Activated B cell treated with CpG ODN at 0.5 μM for 24 hours (primary cell): ENCODE measurements at places on chromosomes 2 and 18. TPM values are rescaled to one million over a fixed set of nuclear protein-coding genes. Genes with fewer than 3 reads are reported as not detected.

GRCh38 chr2:135637456-135638087, 104.1 kb upstream of the UBXN4 start:
- no peak for DNase-seq

GRCh38 chr2:210616074-210616473, 59.7 kb downstream of the CPS1 start:
- DNase-seq: no peak

DNA sequence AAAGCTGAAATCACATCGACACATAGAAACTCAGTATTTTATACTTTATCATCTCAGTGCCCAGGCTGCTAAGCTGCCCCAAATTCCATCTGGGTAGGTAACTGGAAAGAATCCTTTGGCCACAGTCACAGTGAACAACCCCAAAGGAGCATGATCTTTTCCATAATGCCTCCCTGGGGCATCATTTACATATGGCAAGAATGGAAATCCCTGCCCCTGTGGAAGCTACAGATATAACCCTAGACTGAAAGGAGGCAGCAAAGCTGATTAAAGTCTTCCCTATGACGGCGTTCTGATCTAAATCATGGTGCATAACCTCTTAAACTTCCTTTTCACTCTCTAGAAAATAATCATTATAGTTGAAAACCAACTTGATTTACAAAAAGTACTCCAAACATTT, 41.5 kb downstream of the MAP3K19 start:
- no peak for DNase-seq

LRP1B gene
- not detected in 2 replicates for total RNA-seq

DNA sequence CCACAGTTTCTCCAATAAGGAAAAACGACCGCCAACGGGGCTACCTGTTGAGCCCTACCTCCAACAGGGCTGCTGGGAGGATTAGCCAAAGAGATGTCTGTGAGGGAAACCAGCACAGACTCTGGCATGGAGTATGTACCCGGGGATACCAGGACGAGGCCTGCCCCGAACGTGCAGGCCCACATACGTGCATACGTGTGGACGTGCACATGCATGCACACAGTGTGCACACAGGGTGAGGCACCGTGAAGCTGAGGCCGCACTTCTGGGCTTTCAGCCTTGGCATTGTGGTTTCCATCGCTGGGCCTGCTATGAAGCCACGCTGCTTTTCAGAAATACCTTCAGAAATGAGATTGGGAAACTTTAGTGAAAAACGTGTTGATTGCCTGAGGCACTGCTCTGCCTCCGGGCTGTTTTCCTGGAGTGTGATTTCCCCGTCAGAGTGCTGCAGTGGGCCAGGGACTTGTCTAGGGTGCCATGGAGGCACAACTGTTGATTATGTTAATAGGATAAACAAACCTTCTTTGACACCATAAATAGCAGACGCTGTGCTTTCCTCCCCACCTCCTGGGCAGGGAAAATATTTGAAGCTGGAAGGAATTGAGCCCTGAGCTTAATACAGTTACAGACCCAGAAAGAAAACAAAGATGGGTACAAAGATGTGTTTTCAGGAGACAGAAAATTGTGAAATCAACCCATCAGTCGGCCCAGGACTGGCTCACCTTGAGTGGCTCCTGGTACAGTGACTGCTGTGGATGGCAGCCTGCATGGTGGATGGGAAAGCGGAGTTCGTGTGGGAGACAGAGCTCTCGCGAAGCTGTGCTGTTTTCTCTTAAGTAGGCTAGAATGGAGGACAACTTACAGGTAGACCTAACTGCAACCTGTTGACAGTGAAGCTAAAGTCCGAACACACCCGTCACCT, 182.3 kb downstream of the FAM210A start:
- DNase-seq: no peak
